Endothelial cell of umbilical vein (primary cell): ENCODE measurements at places on chromosomes 12 and 14. TPM values are rescaled to one million over a fixed set of nuclear protein-coding genes. Genes with fewer than 3 reads are reported as not detected.
A peak's percentile ranks its signal among the peaks of the same experiment; 100 is the strongest.

The SLC35F4 gene
- total RNA-seq = not detected in 2 replicates

The MYF5 gene
- not detected in 2 replicates for total RNA-seq

The RNASE7 gene
- not detected in 2 replicates for total RNA-seq

The TAS2R46 gene
- total RNA-seq = 1.4 and 2.4 TPM in 2 replicates

The IL31 gene
- not detected in 2 replicates for total RNA-seq

The VRTN gene
- total RNA-seq = not detected in 2 replicates

The PRR4 gene
- total RNA-seq = 2.4 and 2.8 TPM in 2 replicates

The C12orf54 gene
- not detected in 2 replicates for total RNA-seq

The SRRM4 gene
- not detected in 2 replicates for total RNA-seq

The ITGA7 gene
- total RNA-seq = 0.84 and 1.0 TPM in 2 replicates

The CELA1 gene
- not detected in 2 replicates for total RNA-seq

The BDKRB2 gene
- total RNA-seq = 0.39 and 0.77 TPM in 2 replicates

The INHBC gene
- total RNA-seq = not detected in 2 replicates

The IFNG-AS1 gene
- total RNA-seq = not detected in 2 replicates

GRCh38 chr14:32726516-32726915, 212.2 kb upstream of the NPAS3 start:
- DNase-seq = no peak

DNA sequence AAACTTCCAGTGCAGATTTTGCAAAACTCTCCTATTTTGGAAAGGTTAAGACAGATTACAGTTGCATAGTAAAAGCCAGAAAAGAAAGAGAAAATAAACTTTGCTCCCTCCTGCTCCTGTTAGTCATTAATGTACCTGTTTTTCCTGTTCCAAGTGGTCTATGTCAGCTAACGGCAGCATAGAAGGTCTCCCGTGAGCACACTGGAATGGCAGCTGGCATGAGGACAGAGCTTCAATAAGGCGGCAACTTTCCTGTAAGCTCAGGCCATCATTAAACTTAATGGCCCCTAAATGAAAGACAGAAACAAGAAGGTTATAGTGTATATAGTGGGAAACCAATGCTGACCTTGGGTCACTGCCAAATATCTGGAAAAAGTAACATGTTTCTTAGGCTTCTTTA, 16.0 kb downstream of the EIF2B2 start:
- DNase-seq = no peak

- DNase-seq = no peak
Observed at GRCh38 chr12:110287986-110288385, 6.9 kb downstream of the ATP2A2 start.

- DNase-seq = no peak
Observed at GRCh38 chr12:76135456-76135855, 51.0 kb upstream of the NAP1L1 start.

DNA sequence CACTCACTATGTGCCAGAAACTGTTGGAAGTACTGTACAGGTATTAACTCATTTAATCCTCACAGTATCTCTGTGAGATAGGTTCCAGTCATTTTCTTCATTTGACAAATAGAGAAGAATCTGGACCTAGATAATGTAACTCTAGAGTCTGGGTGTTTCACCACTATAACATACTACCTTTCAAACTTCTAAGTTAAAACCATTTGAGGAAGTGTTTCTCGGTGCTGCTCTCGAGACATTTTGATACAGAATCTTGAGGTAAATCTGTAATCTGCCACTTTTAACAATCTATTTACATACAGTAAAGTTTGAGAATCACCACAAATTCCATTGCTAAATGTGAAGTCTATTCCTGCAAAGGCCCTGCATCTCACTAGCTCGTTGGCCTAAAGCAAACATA, 8.8 kb downstream of the OLR1 start:
- no peak for DNase-seq

- no peak for DNase-seq
Observed at GRCh38 chr12:11778713-11779685, 129.5 kb downstream of the ETV6 start.

DNA sequence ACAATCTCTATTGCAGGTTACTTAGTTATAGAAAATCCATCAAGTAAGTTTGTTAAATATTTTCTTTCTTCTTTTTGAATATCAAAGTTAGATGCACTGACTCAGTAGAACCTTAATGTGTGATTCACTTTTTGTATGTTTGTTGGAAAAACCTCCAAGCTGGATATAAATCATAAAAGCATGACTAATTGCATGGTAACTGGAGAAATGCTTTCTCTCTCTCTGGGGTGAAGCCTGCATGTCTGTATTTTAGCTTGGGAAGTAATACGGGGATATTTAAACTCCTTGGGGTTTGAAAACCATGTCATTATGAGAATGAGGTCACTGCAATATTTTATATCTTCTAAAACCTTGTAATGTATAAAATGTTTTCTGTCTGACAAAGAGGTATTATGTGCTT, 58.6 kb upstream of the MYF6 start:
- DNase-seq = peak; percentile 19

DNA sequence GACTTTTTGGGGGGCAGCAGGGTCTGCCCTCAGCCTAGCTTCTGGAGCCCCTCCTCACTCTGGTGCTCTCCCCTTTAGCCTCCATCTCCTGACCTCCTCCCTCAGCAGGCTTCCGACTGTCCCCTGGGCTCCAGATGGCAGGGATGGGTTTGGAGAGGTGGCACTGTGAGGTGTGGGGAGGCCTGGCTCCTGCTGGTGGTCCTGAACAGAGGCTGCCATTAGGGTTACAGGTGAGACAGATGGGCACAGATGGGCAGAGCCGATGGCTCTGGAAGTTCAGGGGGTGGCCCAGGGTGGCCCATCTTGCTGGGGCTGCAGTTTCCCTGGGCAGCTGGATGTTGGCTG, 68.5 kb upstream of the BEGAIN start:
- DNase-seq = no peak

DNA sequence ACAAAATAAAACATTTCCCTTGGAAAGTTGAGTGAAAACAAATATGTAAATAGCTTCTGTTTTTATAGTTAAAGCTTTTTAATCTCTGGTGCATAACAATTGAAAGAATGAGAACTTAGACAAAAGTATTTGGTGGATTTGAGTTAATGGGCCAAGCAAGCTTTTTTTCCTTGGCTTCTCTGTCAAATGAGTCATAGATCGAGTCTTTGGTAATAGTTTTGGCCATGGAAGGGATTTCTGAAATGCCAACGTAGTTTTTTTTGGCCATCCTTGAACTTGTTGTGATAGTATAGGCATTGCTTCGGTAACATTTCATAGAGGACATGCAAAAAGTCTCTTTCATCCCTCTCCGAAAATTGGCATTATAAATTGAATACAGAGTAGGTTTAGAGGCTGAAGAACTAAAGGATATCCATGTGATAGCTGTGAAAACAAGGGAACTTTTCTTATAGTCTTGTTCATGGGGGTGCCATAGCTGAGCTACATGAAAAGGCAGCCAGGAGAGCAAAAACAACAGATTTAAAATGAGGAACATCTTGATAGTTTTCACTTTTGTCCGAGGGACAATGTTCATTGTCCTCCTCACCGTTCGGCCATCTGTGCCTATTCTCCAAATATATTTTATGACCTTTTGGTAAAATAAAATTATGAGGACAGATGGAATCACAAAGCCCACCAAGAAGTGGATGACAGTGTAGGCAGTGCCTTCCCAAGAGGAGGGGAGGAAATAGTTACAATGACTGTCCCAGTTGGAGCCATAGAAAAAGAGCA, 34.7 kb downstream of the GPR19 start:
- DNase-seq = no peak

DNA sequence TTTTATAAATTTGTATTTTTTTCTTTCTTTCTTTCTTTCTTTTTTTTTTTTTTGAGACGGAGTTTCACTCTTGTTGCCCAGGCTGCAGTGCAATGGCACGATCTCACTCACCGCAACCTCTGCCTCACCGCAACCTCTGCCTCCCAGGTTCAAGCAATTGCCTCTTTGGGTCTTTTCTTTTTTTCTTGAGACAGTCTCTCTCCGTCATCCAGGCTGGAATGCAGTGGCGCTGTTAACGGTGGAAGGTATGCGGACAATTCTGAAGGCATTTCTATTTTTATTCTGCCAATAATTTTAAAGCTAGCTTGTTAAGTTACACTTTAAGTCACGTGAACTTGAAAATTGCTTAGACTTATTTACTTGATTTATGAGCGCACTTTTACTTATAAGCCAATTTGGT, 8.8 kb upstream of the PHC1 start:
- DNase-seq = no peak

- DNase-seq = no peak
Observed at GRCh38 chr14:50998612-50999011, 54.3 kb upstream of the PYGL start.

DNA sequence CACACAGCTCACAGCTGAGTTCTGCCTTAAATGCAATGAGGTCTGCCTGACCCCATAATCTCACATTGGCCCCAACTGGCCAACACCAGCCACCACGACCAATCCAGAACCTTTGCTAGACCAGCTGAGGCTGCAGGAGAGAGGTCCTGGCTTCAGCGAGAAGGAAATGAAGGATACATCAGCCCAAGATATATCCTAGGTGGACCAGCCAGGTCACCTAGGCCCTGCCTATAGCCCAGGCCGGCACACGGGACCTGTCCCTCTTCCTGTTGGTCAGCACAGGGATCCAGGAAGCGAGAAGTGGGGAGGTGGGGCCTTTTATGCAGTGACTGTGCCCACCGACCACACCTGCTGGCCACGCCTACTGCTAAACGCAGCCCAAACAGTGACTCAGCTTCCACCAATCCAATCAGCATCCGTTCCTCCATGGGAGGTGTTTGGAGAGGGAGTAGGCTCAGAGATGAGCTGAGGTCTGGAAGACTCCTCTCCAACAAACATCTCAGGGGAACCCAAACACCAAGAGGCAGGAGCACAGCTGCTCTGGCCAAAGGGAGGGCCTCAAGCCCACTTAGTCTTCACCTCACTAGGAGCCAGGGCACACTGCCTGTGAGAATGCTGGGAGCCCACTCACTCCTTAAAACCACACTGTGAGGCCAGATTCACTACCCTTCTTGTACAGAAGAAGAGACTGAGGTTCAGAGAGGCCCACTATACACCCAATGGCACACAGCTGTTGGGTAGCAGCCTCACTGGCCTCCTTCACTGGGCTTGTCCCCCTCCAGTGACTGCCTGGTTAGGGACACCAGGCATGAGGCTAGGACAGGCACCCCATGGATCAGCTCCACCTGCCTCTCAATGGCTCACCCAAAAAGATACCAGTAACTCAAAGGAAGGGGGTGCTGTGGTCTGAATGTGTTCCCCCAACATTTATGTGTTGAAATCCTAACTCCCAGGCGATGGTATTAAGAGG, 51.3 kb upstream of the PPP2R5C start:
- DNase-seq = no peak

GRCh38 chr12:16884056-16884455, 278.1 kb upstream of the LMO3 start:
- DNase-seq = no peak

DNA sequence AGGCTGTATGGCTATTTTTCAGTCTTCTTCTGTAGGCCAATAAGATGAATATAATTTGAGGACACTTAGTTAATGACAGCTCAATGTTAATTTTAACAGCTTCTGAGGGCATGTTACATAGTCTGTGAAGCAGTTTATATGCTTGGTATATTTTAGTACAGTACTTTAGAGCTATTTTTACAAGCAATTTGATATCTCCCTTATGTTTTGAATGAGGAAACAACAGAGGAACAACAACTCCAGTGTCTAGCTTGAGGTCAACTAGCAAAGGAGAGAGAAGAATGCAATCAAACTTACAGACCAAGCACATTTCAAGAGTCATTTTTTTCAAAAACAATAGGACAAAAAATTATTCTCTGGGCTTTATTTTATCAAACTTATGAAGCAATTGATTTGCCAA, 469.1 kb upstream of the DCN start:
- DNase-seq = no peak

DNA sequence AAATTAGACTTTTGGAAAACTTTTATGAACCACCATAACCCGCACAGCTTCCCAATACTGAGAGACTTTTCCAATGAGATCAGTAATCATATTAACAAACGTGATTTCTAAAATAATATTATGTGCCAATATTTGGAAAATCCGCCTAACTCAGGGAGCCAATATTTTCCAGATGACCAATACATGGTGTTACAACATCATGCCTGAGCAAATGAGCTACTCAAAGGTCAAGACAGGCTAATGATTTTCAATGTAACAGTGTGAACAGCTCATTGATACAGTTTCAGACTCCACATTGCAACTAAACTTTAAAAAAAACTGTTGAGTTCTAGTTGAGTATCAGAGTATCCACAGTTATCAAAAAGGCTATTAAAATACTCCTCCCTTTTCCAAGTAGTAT, 46.8 kb downstream of the RNF34 start:
- DNase-seq = no peak

GRCh38 chr14:36785511-36785910, 123.9 kb downstream of the PAX9 start:
- DNase-seq = no peak

DNA sequence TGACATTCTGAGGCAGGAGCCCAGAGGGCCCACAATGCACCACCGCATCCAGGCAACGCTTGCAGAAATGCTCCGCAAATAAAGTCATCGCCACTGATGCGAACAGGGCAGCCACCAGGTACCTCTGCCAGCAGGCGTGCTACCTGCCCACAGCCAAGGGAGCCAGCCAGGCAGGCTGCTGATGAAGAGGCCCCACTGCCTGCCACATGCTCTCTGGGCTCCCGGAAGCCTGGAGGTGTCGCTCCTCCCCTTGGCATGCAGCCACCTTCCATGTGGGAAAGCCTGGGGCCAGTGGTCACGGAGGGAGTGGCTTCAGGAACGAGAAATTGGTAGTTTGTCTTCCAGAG, 14.7 kb downstream of the GPR132 start:
- no peak for DNase-seq

DNA sequence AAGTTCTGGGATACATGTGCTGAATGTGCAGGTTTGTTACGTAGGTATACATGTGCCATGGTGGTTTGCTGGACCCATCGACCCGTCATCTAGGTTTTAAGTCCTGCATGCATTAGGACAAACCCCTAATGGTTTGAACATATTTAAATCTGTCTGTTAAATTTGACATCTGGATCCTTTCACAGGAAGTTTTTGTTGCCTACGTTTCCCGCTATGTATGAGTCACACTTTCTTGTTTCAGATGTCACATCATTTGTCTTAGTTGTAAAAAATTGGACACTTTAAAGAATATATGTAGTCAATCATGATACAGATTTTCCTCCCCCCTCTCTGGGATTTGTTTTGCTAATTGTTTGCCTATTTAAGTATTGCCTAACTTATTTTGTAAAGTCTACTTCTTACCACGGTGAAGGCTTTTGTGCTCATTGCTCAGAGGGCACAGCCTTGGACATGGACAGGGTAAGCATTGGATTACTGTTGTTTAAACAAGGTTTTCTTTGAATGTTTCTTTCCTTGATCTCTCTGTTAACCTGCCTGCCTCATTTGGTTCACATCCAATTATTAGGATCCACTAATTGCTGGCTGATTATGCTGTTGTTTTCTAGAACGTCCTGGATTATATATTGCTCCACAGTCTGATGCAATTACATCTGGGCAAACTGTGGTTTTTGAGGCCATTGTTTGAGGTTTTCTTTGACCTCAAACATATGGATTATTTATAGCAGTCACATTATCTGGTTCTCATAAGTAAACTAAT, 1441.4 kb downstream of the AACS start:
- no peak for DNase-seq

DNA sequence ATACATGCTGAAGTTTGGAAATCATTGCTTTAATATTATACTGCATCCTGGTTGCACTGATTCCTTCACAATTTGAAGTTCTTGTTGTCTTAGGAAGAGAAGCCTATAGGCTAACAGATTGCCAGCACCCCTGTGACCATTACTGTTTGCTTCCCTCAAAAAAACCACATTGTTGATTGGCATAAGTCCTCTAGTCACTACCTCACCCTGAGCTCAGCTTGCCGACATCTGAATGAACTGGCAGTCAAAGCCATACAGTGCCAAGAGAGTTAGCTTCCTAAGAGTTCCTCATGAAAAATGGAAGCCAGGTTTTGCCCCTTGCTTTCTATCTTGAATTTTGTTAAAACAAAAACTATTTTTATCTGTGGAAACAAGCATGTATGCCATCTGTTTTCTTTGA, 276.1 kb downstream of the SYT1 start:
- no peak for DNase-seq
